ENCODE measurements at places on chromosomes 13 and 19.

GRCh38 chr13:76646946-76647345, 239.3 kb downstream of the KCTD12 start:
- DNase-seq: no peak

- DNase-seq: no peak
Measured at GRCh38 chr13:32997399-32997798, 18.8 kb upstream of the KL start.

- no peak for DNase-seq
Measured at GRCh38 chr19:1343041-1343440, 40.7 kb upstream of the NDUFS7 start.

- DNase-seq: no peak
Measured at GRCh38 chr13:44573071-44573470, 3.1 kb downstream of the TSC22D1 start.

DNA sequence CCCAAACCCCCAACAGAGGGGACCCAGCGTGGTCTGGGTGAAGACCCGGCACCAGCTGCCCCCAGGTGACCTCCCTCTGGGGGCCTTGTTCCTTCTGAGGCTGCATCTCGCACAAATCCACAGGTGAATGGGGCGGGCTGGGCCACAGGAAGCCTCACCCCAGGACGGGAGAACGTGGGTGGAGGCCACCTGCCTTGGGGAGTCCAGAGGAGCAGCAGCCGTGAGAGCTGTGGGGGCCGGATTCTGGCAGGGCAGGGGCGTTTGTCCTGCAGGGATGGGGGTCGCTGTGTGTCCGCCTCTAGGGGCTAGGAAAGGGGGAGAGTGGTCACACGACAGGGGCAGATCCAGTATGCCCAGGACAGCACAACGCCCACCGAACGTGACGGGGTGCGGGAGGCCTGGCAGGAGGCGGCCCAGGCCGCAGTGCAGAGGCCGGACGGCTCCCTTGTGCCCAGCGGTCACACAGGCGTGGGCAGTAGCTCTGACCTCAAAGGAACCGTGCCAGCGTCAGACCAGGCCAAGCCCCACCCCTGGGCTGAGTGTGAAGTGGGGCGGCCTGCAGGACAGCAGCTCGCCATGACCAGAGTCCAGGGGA, 6.7 kb downstream of the POLR2E start:
- no peak for DNase-seq

DNA sequence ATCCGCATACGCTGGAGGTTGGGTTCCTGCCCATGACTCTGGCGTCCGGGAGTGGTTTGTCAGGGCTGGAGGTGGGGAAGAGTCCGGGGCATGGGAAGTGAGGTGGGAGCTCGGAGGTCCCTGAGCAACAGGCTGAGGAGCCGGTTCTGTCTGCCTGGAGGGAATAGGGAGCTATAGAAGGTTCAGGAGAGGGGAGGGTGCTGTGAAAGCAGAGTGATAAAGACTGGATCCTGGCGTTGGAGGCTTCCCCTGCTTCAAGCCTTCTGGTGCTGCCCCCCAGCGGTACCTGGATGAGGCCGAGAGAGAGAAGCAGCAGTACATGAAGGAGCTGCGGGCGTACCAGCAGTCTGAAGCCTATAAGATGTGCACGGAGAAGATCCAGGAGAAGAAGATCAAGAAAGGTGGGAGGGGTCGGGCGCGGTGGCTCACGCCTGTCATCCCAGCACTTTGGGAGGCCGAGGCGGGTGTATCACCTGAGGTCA, 2.6 kb downstream of the HMG20B start:
- DNase-seq: no peak

DNA sequence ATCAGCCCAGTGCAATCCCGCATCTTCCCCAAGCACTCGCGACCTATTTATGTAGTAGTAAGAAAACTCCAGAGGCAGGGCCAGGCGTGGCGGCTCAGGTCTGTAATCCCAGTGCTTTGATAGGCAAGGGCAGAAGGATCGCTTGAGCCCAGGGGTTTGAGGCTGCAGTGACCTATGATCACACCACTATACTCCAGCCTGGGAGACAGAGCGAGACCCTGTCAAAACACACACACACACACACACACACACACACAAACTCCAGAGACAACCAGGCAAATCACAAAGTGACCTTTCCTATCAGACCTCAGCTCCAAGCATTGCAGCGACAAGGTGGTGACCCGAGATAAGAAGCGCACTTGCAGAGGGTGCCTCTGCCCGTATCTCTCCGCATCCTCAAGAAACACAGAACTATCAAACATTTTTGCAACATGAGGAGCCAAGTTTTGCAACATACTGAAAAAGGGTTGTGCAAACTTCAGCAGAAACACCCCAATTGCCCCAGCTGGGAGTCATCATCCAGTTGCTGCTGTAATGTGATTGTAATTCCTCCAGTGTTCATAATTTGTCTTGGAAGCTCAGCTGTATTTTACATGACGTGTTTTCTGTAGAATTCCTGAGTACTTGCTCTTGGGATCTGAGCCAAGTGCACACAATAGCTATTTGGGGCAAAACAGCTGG, 8.7 kb upstream of the KLF2 start:
- no peak for DNase-seq

DNA sequence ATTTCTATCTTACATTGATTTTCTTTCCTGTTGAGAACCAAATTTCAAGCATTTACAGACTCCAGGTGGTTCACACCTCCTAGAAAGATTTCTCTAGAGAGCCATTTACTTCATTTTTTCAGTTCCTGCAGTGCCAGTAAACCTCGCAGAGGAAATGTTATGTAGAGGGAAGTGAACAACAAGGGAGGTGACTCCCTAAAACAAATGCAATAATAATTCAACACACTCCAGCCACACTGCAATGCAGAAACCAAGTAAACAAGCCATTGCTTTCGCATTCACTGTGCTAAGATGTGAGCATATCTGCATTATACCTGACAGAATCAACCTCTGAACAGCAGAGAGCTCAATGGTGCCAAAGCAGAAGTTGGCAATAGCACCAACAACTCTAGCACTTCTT, 215.1 kb downstream of the RBM26 start:
- DNase-seq: no peak

DNA sequence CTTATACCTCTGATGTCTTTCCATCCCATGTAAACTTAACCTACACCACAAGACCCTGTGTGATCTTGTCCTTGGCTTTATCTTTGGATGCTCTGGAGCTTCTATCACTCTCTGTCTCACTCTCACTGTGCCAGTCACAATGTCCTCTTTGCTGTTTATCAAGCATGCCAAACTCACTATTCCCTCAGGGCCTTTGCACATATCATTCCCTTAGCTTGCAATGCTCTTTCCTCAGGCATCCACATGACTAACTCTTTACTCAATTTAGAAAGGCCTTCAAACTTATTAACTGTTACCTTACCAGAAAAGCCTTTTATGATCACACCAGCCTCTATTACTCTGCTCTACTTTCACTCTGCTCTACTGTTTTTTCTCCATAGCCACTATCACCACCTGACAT, 354.1 kb downstream of the RFC3 start:
- no peak for DNase-seq
